ENCODE measurements at places on chromosomes 4 and X. TPM values are rescaled to one million over a fixed set of nuclear protein-coding genes. Genes with fewer than 3 reads are reported as not detected.

Gene ZNF732
- total RNA-seq: 0.44 TPM

Gene TMPRSS11E
- total RNA-seq: 2.4 TPM

Gene H2BW1
- total RNA-seq: not detected

Gene KIAA1210
- 4.9 TPM for total RNA-seq

Gene KCND1
- total RNA-seq: 3.4 TPM

Gene EDA2R
- total RNA-seq: 4.4 TPM

Gene FHIP1A
- 25.0 TPM for total RNA-seq

Gene NXF3
- 1.9 TPM for total RNA-seq

Gene LRRC66
- total RNA-seq: 0.29 TPM

Gene ASB9
- total RNA-seq: 2.0 TPM

Gene MUC7
- total RNA-seq: not detected

Gene CT83
- total RNA-seq: not detected

Gene NKX6-1
- total RNA-seq: 0.70 TPM

Gene KDR
- total RNA-seq: 27.4 TPM

Gene SOWAHD
- 0.57 TPM for total RNA-seq

Gene SHROOM3
- total RNA-seq: 35.5 TPM

Gene SLC25A5
- total RNA-seq: 243 TPM

Gene FAAH2
- 9.1 TPM for total RNA-seq

Gene SLC10A4
- not detected for total RNA-seq

Gene DKK2
- total RNA-seq: 4.4 TPM

Gene FMR1
- 59.8 TPM for total RNA-seq

Gene BDH2
- total RNA-seq: 41.4 TPM

Gene NPY5R
- total RNA-seq: 0.99 TPM

Gene PWWP3B
- total RNA-seq: 0.52 TPM

Gene HS3ST1
- 9.8 TPM for total RNA-seq

Gene ADH1A
- not detected for total RNA-seq

Gene AREG
- total RNA-seq: 7.4 TPM

Gene ZFYVE28
- total RNA-seq: 19.8 TPM

Gene EMCN
- total RNA-seq: 61.7 TPM

Gene PAGE2B
- not detected for total RNA-seq

Gene MAPK10
- 178 TPM for total RNA-seq

Gene GLOD5
- total RNA-seq: not detected

Gene RAB39B
- total RNA-seq: 0.86 TPM

Gene TLR2
- total RNA-seq: 13.9 TPM

Gene ZMYM3
- total RNA-seq: 28.9 TPM

Gene BMPR1B
- 5.3 TPM for total RNA-seq

Gene MAGEB1
- not detected for total RNA-seq

Gene SPATA4
- not detected for total RNA-seq

Gene MYL5
- total RNA-seq: 46.0 TPM

Gene CACNA1F
- 0.49 TPM for total RNA-seq

Gene DRP2
- total RNA-seq: 2.1 TPM

Gene TRPC3
- 11.8 TPM for total RNA-seq

Gene AMELX
- not detected for total RNA-seq

Gene PF4V1
- not detected for total RNA-seq

Gene PABPC1L2B
- total RNA-seq: not detected

Gene S100G
- total RNA-seq: not detected

Gene MAP7D2
- total RNA-seq: 1.2 TPM

Gene AMBN
- total RNA-seq: not detected

Gene ARHGAP6
- total RNA-seq: 29.6 TPM

Gene RWDD4
- 17.3 TPM for total RNA-seq

Gene PAGE5
- not detected for total RNA-seq

Gene TMEM47
- 70.8 TPM for total RNA-seq

Gene STS
- total RNA-seq: 26.4 TPM

Gene TSPAN5
- 14.2 TPM for total RNA-seq

Gene TENM3
- total RNA-seq: 0.96 TPM

Gene PPP2R2C
- total RNA-seq: 2.8 TPM

Gene TRAM1L1
- total RNA-seq: 4.6 TPM

Gene MEPE
- not detected for total RNA-seq
